Effector CD4-positive, alpha-beta T cell (primary cell): ENCODE measurements at places on chromosomes 12 and 14.

- DNase-seq: no peak
These were observed 266.3 kb downstream of the AACS start for GRCh38 chr12:125331342-125332052.

GRCh38 chr12:62484233-62484632 lies 17.6 kb downstream of the MON2 start:
- no peak for DNase-seq

GRCh38 chr14:74921053-74921620 lies 1.9 kb downstream of the RPS6KL1 start:
- no peak for DNase-seq

DNA sequence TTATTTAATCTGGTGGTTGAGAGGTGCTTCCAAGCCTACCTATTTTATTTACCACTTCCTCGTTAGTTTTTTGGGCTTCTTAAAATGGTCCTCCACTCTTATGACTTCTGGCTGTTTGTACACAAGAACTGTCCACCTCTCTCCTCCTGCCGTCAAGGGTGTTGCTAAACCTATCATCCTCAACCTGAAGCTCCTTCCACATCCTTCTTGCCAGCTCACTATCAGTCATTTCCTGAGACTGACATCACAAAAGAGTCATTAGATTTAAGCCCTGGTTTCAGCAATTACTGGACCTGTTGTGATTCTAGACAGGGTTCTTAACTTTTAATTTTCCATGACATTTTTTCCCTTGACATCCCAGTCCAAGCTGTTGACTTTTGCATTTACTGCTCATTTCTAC lies 91.9 kb downstream of the BICD1 start:
- no peak for DNase-seq

DNA sequence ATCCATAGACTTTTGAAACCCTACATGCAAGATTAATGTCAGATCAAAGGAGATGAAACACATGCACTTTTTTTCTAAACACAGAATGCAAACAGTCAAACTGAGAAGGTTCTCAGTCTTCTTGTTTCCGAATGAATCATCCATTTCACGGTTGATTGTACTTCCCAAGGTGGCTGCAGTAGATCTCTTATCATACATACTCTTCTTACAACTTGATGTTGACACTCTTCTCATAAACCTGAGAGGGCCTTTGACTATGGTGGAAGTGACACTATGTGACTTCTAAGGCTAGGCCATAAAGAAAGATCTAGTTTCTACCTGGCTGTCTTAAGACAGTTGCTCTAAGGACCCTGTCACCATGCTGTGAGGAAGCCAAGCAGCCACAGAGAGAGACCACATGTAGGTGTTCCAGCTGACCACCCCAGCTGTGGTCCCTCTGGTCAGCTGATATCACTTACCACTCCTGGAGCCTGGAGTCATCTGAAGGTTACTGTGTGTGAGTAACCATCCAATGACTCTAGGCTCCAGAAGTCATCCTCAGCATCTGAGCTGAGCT lies 67.2 kb upstream of the HMGA2 start:
- no peak for DNase-seq

- no peak for DNase-seq
These were observed 2.3 kb downstream of the PAPLN start for GRCh38 chr14:73239393-73240241.

- no peak for DNase-seq
These were observed 119.1 kb downstream of the RPS29 start for GRCh38 chr14:49467091-49467490.

GRCh38 chr14:105247715-105248367 lies 492 bp upstream of the BTBD6 start:
- no peak for DNase-seq

DNA sequence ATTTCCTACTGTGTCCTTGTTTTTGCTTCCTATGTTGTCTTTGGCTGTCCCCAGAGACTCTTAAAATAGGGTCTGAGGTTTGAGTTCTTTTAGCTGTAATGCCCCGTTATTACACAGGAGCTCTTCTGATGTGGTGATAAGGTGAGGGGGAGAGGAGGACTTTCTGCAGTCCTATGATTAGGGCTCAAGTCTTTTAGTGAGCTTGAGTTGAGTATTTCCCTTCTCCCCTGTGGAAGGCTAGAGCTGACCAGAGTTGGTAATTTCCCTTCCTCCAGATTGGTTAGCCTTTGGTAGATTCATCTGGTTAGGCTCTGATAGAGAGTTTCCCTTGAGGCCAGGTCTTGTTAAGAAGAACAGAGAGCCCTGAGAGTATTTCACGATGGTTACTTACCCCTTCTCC lies 4.3 kb upstream of the HIF1A start:
- no peak for DNase-seq

DNA sequence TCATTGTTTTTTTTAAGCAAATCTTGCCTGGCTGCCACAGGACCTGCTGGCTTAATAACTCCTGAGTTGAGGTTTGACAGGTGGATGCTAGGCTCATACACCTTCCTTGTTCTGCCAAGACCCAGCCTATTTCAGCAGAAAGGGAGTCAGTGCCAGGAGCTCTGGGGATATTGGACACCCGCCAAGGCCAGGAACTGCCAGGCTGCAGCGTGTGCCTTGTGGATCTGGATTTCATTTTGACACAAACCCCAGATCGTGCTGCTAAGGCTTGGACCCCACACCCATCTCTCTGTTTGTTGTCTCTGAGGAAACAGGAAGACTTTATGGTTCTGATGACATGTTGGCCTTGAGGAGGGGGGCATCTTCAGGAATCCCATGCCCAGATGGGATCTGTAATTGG lies 44.4 kb upstream of the PRIMA1 start:
- no peak for DNase-seq

- no peak for DNase-seq
These were observed 13.4 kb downstream of the CKAP4 start for GRCh38 chr12:106234449-106234848.

GRCh38 chr14:81400202-81400678 lies at the start of gene STON2:
Gene STON2 (minus strand): TSS chr14:81400324. CDS start chr14:81398382, 1,942 bp downstream.
- no peak for DNase-seq

GRCh38 chr12:11780521-11781101 lies 131.1 kb downstream of the ETV6 start:
- no peak for DNase-seq

GRCh38 chr12:52953181-52953841 lies 4.4 kb downstream of the KRT18 start:
- no peak for DNase-seq

- no peak for DNase-seq
These were observed 31.3 kb downstream of the PRKD1 start for GRCh38 chr14:29896354-29896821.

- no peak for DNase-seq
These were observed 26.8 kb upstream of the ADAMTS20 start for GRCh38 chr12:43578782-43579181.

GRCh38 chr12:65495233-65495632 lies 216.8 kb downstream of the MSRB3 start:
- no peak for DNase-seq

DNA sequence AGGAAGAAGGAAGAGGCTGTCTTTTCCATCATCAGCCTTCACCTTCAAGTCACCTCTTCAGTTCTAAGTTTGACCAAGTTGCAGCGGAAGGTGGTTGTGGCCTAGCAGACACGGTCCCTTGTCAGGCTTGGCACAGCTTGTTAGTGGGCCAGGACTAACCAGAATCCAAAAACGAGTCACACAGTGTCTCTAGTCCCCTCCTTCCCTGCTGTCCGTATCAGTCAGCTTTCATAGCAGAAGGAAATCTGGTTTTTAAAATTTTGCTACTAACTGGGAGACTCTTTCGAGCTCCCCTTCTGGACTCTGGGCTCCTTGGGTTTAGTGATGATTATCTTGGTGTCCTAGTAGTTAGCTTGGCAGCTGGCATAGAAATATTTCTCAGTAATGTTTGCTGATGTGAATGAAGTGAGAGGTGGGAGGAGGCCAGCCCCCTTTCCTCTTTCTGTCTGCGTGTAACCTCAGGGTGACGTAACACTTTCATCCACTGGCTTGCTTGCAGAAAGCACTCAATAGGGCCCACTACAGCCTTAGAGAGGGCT lies 3.8 kb downstream of the ETV6 start:
- no peak for DNase-seq

GRCh38 chr14:62329427-62329826 lies 567.2 kb downstream of the SNAPC1 start:
- no peak for DNase-seq

DNA sequence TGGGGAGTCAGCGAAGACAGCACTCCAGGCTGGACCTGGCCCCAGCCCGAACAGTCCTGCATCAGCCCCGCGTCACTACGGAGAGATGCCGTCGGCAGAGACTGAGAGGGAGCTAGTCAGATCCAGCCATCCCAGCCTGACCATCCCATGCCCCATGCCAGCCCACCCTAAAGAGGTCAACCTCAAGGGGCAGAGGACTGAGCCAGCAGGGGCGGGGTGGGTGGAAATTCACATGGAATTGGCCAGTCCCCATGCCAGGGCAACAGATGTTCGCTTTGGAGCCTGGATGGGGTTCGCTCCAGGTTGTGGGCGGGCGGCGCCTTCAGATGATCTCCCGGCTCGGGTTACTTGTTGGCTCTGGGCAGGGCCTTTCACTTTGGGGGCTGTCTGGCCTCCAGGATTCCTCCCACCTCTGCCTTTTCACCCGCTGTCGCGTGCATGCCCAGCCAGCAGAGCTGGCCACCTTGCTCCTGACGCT lies 154.3 kb downstream of the TSPAN9 start:
- DNase-seq: no peak

DNA sequence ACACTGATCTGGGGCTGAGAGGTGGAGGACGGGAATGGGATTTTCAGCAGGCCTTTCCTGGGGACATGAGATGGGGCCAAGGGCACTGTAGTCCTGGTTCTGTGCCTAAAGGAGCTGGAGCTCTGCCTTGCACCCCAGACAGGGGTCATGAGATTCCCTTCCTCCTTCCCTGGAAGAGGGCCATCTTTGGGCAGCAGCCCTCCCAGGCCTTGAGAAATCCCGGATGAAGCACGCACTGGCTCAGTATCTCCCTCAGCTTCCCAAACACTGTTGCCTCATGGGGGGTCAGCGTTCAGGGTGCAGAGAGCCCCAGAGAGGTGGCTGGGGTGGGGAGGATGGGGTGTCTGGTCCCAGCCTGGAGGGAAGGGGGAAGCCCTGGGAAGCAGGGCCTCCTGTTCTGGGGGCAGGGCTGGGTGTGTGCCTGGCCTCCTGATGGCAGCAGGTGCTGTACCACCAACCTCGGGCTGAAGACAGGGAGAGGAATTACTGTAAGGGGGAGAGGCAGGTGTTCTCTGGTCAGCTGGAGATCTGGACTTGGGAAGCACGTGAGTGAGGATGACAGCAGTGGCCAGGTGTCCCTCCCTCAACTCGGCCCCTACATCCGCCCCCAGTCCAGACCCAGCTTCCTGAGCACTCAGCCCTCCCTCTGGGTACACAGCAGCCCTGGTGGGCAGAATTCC lies 8.4 kb upstream of the NR4A1 start:
- no peak for DNase-seq

- no peak for DNase-seq
These were observed 29.4 kb downstream of the ANAPC7 start for GRCh38 chr12:110373962-110374611.

- no peak for DNase-seq
These were observed 102.7 kb upstream of the FKBP4 start for GRCh38 chr12:2692080-2692479.

- no peak for DNase-seq
These were observed 18.0 kb downstream of the ACIN1 start for GRCh38 chr14:23076785-23077408.

DNA sequence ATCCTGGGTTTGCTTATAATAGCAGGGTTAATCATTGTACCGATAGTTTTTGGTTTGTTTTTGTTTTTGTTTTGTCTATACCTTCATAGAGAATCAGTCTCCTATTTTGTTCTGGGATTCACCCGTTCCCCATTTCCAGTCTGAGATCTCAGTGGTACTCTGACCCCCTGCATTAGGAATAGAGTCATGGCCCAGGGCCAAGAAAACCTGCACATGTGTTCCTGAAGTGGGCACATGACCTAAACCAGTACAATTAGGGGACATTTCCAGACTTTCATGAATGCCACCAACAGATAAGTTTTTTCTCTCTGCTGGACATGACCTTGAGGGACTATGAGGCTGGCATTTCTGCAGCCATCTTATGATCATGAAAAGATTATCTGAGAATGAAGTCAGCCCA lies 52.5 kb downstream of the MRPL42 start:
- no peak for DNase-seq

- DNase-seq: no peak
These were observed 1126.0 kb downstream of the AACS start for GRCh38 chr12:126191031-126191891.

DNA sequence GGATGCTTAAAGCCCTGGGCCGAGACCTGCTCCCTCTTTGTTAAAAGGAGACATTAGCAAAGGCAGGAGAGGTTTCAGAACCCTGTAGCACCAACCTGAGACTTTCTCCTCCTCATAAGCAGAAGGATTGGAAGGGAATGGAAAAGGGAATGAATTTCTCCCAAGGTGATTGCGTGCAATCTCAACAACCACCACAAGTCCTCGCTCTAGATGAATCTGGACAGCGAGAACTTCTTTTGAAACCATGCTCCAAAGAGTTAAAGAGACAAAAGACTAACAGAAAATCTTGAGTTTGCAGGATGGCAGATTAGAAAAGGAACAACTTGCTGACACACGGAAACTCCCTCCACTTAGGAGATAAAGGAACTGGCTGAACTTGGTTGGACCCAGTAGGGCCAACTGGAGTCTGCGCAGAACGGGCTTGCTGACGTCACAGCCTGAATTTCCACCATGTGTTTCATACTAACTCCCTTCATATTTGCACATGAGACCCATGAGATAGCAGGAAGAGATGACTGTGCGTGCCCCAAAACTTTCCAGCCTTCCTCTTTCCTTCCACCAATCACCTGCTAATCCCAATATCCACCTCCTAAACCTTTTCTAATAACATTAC lies 137.0 kb downstream of the PTPN11 start:
- no peak for DNase-seq

- DNase-seq: no peak
These were observed 565 bp downstream of the CEP83 start for GRCh38 chr12:94458877-94459727.

- DNase-seq: no peak
These were observed 12.1 kb downstream of the CLEC14A start for GRCh38 chr14:38243696-38244240.

DNA sequence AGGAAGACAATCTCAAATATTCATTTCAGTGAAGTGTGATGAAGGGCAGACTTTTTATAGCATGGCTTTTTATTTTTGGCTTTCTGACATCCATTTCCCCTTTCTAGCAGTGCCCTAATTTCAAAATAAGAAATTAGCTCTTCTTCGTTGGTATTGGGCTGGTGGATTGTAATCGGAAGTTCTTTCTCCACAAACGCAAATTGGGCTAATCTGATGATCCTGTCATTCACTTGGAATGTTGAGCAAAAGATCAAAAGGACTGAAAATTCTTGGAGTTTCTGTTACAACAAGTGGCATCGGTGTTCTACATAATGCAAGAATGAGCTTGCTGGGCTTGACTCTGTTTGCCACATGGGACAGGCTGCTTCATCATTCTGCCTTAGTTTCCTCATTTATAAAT lies 1182.8 kb downstream of the FLRT2 start:
- no peak for DNase-seq

- no peak for DNase-seq
These were observed 9.6 kb downstream of the ACTN1 start for GRCh38 chr14:68969278-68970033.
